ENCODE measurements at places on chromosomes 4 and X.

GRCh38 chrX:30714138-30714537 lies 60.9 kb downstream of the GK start:
- no peak for DNase-seq

GRCh38 chr4:91113130-91113706 lies 986.0 kb downstream of the CCSER1 start:
- no peak for DNase-seq

- no peak for DNase-seq
Measured at GRCh38 chr4:119962631-119963030, 104.0 kb downstream of the MAD2L1 start.

DNA sequence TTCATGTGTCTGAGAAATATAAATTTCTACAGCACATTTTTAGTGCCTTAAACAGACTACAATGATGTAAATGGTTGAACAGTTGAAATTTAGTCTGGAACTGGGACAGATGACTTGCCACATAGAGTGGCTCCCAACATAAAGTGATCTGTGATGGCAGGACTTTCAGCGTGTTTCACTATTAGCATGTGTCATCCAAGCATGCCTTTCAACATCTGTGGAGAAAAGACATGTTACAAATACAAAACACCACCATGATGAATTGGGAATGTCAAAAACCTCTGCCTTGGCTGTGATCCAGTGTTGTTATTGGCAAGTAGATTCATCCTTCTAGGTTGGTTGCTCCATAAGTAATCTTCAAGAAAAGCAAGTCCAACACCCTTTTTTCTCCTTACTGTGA lies 348.7 kb downstream of the MAPK10 start:
- DNase-seq, result no peak

- no peak for DNase-seq
Measured at GRCh38 chr4:153074486-153074885, 129.8 kb upstream of the TRIM2 start.

GRCh38 chr4:1198098-1198844 lies 25.9 kb upstream of the SPON2 start:
- no peak for DNase-seq

GRCh38 chrX:153491351-153491914 lies 3.3 kb upstream of the BGN start:
- no peak for DNase-seq

DNA sequence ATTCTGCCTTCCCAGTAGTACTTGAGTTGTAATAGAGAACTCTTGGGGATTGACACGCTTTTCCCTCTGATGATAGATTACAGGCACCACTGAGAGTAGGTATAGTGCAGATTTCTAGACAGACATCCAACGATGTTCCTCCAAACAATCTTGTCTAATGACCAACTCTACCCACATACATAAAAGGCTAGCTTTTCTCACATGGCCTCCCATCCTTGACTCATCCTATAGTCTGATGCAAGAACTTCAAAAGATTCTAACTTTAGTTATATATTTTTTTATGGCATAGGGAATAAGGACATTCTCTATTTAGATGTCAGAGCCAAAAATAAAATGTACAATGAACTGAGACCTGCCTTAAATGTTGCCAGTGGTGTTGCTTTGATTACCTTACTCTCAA lies 60.9 kb downstream of the GLRA2 start:
- DNase-seq, result no peak

DNA sequence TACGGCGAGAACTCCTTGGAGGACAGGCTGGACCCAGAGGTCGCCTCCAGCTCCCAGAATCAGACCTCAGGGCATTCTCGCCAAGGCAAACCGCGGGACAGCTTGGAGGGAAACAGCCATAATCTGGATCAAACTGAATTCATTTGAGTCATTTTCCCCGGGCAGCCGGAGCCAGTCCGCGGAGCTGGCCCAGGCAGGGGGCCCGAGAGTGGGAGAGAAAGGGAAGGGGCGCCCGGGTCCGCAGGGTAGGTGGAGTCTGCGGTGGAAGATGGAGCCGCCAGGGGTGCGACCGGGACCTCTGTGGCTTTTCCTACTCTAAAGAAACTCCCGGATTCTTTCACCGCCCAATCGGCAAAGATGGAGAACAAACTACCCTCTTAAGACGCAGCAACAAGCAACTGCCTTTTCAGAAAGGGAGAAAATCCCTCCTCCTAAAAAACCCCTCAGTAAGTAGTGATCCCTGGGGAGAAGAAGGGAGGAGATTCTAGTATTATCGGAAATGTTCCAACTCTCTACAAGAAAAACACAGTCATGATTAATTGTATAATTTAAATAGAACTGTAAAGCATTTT lies 5.2 kb downstream of the NKX3-2 start:
- no peak for DNase-seq

DNA sequence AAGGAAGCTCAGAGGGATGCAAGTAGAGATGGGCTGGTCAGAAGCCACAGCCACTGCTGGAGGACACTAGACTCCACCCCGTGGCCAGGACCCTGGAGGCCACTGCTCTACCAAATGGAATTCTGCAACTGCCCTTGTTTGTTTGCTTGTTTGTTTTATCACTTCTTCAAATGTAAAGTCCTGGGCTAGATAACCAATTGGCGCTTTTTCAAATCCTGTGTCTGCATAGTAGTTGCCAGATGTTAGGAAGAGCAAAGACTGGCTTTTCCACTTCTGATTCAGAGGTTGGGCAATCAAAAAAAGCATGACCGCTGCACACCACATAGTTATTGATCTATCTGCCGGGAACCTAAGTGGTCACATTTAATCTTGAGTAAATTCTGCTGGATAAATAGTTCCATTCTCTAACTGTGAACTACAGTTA lies 255.2 kb upstream of the SFRP2 start:
- DNase-seq, result no peak

DNA sequence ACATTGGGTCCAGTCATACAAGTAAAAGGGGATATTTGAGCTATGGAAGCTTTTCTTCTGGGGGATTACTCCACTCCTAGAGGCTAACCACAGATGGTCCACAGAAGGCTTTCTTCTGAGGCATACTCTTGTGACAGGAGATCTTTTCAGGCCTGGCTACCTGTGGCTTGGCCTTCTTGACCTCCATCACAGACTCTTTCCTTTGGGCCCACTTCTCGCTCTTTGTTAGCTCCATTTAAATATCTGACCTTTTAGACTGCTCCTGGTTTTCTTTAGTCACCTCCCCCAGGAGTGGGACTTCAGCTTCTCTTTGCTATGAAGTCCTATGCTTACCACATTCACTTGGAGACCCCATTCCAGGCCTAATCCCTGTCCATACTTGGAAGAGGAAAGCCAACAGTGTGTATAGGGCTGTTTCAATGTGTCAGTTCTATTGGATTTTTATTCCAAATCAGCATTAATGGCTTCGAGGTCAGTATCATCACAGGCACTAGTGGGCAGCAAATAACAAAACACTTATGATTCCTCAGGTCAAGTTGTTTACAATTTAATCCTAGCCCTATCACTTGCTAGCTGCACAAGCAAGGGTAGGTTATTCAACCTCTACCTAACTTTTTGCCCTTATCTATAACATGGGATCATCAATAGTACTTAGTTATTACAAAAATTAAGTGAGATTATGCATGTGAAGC lies 26.3 kb downstream of the GPC3 start:
- DNase-seq, result no peak

DNA sequence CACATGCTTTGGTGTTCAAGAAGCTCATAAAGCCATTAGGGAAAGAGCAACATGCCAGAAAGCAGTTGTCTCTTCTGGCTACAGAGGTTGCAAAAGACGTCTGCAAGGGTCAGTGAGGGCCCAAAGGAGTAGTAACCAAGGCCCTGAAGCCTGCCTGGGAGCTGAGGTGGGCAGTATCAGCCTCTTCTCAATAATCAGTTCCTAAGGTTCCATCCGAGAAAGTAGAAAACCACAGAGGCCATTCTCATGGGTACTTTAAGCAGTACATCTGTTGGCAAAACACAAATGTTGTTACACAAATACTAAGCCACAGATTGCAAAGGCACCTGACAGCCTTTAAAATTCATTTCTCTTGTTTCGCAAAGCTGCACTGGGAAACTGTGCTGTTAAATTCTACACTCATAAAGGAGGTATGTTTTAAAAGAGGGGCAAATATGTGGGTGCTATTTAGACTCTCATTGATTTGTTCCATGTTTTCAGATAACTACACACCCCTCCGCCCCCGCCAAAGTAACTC lies 37.7 kb downstream of the MECP2 start:
- no peak for DNase-seq

GRCh38 chr4:112377594-112378242 lies 80.5 kb downstream of the ALPK1 start:
- DNase-seq, result no peak

DNA sequence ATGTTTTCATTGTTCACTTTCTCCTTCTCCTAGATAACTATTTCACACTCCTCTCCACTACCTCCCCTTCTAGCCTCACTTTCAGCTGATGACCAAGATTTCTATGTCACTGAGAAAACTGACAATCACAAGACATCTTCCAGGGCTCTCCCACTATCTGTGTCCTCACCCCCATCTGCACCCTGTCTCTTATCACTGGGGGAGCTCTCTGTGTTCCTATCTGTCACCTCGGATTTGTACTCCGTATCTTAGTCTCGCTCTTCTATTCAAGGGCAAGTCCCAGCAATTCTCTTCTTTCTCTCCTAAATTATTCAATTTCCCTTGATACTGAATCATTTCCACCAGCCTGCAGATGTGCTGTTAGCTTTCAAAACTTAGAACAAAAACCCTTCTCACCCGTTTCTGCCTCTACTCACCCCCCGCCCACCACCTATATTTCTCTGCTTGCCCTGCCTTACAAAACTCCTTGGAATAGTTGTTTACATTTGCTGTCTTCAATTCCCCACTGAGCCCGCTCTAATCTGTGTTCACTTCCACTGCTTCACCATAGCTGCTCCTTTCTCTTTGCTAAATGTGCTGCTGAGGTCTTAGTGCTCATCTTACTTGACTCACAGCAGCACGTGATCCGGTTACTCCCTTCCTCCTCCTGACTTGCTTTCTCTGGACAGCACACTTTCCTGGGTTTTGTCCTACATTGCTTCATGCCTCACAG lies 293.2 kb downstream of the UNC5C start:
- DNase-seq, result no peak
